Right hindlimb (tissue), 1 donor: ENCODE measurements at places on chromosomes 7 and 10.

- no peak for DNase-seq
These were observed 2.1 kb upstream of the AGR3 start for GRCh38 chr7:16883918-16884317.

DNA sequence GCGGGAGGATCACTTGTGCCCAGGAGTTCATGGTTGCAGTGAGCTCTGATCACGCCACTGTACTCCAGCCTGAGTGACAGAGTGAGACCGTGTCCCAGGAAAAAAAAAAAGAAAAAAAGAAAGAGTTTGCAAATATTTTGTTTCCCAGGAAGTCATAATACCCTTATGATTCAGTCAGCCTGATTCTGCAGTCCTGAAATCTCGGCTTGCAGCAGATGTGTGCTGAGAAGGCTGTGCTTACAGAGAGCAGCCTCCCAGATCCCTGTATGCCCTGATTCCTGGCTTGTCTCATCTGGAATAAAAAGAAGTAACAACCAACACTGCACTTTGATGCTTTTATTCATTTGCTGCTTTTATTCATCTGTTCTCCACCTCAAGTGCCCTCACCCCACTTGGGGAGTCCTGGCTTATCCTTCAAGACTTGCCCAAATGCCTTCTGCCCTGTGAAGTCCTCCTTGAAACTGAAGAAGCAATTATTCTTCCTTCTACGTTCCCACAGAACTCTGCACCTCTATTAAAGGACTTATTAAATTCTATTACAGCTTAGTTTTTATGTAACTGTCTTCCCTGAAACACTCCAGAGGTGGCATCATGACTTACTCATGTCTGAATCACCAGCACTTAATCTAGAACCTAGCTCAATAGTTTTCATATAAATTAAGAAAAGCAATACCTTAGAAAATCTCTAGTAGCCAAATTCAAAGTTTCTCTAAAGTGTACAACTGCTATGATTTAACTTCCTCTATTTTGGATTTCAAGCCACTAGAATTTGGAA, 27.7 kb upstream of the BPGM start:
- no peak for DNase-seq

- DNase-seq, result no peak
These were observed 60.8 kb downstream of the RHOBTB1 start for GRCh38 chr10:60883187-60883586.

DNA sequence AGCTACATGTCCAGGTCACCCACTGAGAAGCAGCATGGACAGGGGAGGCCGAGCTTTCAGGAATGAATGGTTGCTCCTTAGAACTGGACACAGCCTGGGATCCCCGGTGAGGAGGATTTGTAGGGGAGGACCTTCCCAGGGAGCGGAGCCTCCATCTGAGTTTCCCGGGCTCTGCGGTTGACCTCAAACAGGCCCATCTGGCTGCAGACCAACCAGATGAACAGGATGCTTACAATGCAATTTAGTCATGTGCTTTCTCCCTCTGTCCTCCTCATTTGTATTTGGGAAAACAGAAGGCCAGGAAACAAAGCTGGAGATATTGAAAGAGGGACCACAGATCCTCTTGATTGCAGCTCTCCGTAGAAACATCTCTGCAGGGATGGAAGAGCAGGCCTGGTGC, 104.8 kb downstream of the EMX2 start:
- no peak for DNase-seq

DNA sequence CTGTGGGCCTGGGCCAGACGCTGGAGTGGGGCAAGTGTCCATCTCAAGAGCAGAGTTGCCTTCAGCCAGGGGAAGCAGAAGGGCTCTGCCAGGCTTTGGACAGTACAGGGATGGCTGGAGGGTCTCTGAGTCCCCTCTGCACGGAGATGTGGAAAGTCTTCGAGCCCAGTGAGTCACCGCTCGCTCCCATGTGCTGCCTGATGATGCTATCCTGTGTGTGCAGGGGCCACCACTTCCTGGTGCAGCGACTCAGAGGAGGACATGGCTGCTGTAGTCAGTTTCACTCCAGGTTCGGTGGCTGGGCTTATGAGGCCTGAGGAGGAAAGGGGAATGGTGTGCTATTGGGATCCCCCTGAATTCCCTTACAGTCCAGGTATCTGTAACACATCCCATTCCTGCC, 6.0 kb downstream of the ADCYAP1R1 start:
- DNase-seq, result no peak

DNA sequence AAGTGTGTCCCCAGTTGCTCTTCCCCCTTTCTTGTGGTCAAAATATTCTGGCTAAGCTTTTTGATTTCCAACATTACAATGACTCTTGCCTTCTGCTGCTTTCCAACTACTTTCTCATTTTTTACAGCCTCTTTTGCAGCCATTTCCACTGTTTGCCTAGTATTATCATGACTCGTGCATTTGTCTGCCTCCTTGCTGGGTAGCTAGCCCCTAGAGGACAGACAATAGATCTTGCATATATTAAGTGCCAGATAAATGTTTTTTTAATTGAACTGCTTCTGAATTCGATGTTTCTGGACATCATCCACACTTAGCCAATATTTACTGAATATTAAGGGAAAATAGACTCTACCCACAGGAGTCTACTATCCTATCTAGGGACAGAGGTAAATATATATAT, 124.5 kb downstream of the POU6F2 start:
- no peak for DNase-seq

GRCh38 chr10:51920672-51921071, 221.3 kb upstream of the CSTF2T start:
- no peak for DNase-seq

- no peak for DNase-seq
These were observed 65.4 kb downstream of the SGMS1 start for GRCh38 chr10:50558371-50558770.

GRCh38 chr10:7986851-7987250, 67.6 kb upstream of the GATA3 start:
- no peak for DNase-seq

GRCh38 chr10:79069325-79070080, 737 bp downstream of the ZMIZ1 start:
- peak; percentile 69 for DNase-seq

DNA sequence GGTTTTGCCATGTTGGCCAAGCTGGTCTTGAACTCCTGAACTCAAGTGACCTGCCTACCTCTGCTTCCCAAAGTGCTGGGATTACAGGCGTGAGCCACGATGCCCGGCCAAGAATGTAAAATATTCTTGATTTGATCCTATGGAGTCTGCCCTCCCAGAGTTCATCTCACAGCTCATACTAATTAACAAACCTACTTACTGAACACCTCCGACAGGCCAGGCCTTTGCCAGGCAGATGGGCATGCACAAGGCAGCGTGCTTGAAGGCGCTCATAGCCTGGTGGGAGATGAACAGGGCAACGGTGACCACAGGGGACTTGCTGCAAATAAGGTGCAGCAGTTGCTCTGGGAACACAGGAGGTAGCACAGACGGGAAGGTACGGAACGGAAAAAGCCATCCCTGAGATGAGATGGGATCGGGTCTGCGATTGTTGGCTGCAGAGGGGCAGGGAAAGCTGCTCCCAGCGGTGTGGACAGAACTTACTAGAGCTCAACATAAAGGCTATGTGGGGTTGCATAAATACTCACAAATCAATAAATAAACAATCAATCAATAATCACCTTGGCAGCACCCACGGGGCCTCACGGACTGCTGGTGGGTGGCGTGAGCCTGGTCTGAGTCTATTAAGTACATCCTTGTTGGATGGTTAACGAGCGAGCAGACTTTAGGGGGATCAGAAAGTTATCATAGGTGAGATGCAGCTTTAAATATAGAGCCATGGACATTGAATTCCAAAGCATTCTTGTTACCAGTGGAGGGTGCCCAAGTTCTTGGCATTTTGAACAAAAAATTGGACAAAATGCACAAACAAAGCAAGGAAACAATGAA, 4.7 kb downstream of the ACBD7 start:
- DNase-seq, result no peak

DNA sequence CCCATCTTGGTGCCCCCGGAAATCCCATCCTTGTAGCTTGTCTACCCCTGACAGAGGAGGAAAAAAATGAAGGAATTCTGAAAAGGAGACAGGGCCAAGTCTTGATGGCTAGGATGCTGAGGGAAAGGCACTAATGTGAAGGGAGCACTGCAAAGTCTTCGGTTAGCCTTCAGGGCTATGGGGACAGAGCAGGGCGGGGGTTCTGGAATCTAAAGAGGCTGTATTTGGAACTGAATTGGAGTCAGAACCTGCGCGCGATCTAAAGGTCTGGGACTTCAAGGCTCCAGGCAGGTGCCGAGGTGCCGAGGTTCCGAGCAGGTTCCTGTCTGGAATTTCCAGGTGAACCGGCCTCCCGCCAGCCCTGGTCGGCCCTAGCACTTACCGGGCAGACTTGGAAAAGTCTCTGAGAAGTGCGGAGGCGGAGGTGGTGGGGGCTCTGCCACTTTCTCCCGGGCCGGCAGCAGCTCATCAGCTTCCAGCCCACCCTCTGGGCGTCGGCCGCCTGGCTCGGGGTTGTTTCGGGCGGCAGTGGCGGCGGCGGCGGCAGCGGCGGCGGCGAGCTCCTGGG, 781 bp downstream of the GBX1 start:
- no peak for DNase-seq

- DNase-seq, result no peak
These were observed 18.0 kb upstream of the SFR1 start for GRCh38 chr10:104103956-104104355.

DNA sequence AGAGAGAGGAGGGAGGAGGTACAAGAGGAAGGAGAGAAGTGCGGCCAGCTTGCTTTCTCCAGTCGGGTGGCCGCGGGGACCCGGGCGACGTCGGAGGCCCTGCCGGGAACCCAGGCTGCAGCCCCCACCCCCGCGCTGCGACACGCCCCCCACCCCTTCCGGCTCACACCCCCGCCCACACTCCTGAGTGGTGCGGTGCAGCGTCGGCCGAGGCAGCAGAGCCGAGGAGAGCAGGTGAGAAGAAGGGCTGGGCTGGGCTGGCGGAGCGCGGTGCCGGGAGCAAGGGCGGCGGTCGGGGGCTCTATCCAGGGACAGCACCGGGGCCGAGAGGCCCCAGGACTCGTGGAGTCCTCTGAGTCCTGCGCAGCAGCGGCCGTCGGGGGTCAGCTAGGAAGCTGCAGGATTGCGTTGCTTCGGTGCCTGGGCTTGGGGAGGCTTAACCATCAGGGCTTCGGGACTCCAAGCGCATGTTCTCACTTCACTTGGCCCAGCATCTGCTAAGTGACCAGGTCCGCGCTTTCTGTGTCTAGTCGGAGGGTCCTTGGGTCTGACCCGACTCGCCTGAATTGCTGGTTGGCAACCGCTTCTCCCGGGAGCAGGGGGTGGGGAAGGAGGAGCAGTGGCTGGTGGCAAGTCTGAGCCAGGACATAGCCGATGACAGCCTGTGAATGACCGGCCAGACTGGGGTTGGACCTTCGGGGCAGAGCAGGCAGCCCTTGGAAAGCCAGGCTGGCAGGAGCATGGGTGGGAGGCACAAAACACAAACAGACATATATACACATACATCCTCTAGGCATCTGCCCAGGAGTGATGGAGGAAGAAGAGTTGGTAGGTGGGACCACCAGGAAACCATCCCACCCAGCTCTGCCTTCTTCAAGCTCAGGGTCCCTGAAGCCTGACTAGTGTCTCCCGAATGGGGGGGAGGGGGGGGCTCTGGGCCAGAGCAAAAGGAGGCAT, 683 bp downstream of the CHAT start:
- no peak for DNase-seq
